ENCODE measurements at places on chromosomes 6 and 20.

GRCh38 chr6:85421972-85422371 is 27.9 kb upstream of the NT5E start:
- DNase-seq, result peak; percentile 96

- DNase-seq, result no peak
Observed at GRCh38 chr6:51775942-51776860, 311.2 kb downstream of the PKHD1 start.

- peak; percentile 62 for DNase-seq
Observed at GRCh38 chr20:58511861-58512260, 3.3 kb downstream of the APCDD1L start.

- DNase-seq, result no peak
Observed at GRCh38 chr6:130981409-130981808, 81.6 kb downstream of the EPB41L2 start.

GRCh38 chr20:504632-505075 is 38.9 kb downstream of the CSNK2A1 start:
- no peak for DNase-seq

GRCh38 chr20:24918579-24919566 is 30.2 kb upstream of the CST7 start:
- no peak for DNase-seq

DNA sequence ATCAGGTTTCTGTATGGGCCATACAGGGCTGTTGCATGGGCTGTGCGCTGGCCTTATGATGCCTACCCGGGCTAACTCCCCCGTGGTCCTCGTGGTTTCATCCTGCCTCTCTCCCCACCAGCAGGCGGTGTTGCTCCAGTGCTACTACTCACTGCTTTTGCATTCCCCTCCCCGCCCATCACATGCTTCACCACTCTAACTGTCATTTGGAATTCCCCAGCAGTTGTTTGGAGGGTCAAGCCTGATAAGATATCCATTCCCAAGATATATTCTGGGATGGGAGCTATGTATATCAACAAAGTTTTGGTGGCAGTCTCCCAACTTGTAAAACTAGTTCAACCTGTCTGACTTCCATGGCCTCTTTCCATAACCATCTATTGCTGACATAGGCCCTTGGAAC is 233.2 kb upstream of the SOX4 start:
- peak; percentile 92 for DNase-seq

DNA sequence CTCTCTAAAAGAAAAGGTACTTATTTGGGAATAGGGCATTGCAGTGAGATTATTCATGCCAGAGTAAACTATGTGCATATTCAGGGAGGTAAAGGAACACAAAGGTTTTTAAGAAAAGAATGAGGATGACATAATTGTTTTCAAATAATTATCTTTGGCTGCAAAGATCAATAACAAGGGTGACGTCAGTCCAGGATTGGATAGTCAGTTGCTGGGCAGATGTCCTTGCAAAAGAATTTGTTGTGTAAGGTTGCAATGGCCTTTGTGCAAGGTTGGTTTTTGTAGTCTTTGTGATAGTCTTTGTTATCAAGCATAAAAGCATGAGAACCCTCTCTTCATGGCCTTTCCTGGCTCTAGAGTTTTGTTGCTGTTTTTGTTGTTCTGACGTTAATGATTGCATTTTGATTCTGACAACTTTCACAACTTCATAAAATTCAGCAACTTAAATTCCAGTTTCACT is 17.7 kb downstream of the LOC128125822 start:
- DNase-seq, result no peak

DNA sequence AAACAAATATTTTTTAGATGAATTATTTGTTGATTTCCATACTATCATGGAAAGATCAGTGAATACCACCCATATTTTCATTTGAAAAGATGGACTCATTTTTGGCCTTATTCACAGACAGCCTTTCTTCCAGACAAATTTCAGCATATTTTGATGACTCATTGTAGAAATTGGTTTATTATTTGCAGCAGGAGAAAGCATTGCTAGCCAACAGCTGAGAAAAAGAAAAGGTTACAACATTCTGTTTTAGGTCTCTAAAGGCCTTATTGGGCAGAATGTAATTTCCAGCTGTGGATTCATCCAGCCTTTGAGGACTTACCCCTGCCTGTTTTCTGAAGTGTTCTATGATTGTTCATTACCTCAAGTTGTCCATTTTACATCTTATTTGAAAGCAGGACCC is 201.9 kb downstream of the PLCB4 start:
- no peak for DNase-seq

- no peak for DNase-seq
Observed at GRCh38 chr20:21706261-21707195, 1.1 kb downstream of the PAX1 start.

DNA sequence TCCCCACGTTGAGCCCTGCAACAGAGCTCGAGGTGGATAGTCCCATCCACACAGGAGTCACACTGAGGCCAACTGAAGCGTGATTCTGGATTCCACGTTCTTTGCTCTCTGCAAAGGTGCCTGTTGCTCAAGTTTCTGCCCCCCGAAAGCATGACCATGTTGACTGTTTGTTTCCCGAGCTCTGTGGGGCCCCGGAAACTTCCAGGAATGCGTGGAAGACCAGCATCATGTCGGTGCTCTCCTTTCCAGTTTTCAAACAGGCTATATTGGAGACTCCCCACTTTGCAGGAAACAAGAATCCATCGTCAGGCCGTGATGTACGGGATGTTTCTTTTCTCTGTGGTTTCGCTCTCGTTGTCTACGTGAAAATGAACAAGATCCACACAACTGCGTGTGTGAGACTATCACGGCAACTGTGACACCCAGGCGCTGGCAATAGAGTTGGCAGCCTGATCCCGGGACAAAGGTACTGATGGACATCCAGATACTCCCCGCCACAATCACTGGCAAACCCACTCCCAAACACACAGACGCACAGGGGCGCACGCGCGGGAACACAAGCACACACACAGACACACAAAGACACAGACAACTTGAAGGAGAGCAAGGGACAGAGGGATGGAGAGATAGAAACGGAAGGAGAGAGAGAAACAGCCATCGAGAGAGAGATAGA is 444.6 kb upstream of the DEFB115 start:
- DNase-seq, result no peak

GRCh38 chr6:114049367-114049966 is 78.5 kb upstream of the HDAC2 start:
- no peak for DNase-seq

- DNase-seq, result no peak
Observed at GRCh38 chr6:42211726-42212125, 5.9 kb downstream of the MRPS10 start.

DNA sequence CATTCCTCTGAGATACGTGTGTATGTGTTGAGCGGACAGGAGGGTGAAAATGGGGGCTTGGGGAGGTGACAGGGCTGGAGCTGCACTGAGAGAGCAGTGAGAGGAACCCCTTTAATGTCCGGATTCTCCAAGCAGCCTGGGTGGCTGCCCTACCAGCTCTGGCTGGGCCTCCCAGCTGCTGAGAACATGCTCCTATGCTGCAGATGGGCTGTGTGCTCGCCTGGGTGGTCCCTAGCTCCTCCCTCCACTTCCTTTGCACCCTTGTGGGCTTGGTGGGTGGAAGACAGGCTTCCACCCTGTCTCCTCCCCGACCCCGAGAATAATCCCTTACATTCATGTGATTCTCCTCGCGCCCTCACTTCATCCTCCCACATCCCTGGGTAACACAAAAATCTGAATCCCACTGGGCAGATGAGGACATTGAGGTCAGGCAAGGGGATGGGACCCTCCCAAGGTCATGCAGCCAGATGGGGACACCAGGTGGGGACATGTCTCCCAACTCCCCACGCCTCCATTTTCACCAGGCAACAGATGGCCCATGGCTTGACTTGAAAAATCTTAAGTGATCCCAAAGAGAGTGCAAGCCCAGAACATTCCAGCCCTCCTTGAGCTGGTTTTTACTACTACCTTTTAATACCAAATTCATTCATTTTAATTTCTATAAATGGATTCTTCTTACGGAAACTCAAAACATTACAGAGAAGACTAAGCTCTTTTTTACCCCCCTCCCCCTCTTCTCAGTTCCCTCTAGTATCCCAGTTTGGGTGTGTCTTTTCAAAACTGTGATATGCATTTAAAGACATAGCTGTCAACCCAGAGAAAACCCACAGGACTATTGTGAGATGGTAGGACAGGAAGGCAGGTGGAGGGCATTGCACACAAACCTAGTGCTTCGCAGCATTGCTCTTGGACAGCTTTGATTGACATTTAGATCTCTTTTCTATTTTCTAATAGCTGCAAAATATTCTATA is 5.0 kb upstream of the PDRG1 start:
- DNase-seq, result no peak

DNA sequence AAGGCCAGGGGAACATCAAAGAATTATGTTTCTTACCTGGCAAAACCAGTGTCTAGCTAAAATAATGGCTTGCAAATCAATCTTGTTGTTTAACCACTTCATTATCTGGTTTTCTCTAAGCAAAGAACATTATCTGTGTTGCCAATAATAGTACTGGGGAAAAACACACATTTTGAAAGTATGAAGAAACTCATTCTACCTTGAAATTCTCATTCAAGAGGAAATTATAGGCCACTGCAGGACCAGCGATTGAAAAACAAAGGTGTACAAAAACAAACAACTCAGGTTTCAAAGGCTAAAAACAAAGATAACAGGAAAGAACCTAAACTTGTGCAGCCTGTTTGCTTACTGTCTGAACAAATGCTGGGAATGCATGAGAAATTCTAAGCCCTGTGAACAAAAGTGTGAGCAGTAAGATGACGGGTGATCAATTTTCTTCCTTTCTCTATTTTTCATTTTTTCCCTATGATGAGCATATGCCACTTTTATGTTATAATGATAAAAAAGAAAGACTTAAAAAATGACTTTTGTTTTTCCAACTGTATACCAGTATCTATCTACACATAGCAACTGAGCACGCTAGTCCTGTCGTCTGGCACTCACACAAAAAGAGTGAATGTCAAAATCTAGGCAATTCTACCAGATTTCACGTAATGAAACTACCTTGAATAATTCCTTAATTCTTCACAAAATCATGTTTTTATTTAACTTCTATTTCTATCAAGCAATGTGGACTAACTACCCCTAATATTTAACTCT is 117.9 kb downstream of the SGK1 start:
- DNase-seq, result peak; percentile 57

GRCh38 chr6:136646377-136646776 is 96.2 kb upstream of the MAP7 start:
- DNase-seq, result no peak

DNA sequence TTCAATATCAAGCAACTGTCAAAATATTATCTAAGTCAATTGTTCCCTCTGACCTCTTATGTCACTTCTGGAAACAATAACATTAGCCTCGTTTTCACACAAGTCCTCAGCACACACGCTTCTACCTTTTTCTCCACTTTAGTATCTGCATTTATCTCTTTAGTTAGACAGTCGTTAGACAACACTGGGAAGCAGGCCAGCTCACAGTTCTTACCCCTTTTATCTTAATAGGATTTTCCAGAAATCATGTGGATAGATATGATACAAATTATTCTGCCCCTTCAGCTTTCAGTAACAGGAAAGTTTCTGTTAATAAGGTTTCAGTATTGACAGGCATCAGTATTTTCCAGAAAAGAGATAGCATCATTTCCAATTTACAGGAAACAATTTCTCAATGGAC is 25.9 kb upstream of the HAO1 start:
- no peak for DNase-seq

GRCh38 chr6:105211831-105212230 is 32.0 kb upstream of the POPDC3 start:
- no peak for DNase-seq

GRCh38 chr20:58886546-58886945 is 34.0 kb downstream of the GNAS start:
- DNase-seq, result no peak

GRCh38 chr6:167341665-167342655 is 17.1 kb downstream of the TTLL2 start:
- DNase-seq, result no peak

- no peak for DNase-seq
Observed at GRCh38 chr6:56222499-56222898, 24.9 kb downstream of the COL21A1 start.

DNA sequence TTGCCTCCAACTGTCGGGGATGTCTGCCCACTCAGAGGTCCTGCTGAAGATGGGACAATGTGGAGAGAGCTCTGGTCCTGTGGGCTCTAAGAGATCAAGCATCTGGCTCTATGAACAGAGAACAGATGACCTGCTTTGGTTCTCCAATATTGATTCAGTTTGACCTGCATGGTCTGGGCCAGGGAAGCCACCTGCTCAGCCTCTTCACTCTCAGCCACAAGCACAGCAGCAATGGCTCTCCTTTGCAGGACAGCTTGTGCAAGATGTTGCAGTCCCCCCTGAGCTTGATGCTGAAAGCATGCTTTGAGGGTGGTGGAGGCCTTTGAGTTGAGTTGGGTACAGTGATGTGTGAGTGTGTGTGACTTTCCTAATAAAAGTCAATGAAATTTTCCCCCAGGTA is 18.6 kb upstream of the MCM3 start:
- no peak for DNase-seq

DNA sequence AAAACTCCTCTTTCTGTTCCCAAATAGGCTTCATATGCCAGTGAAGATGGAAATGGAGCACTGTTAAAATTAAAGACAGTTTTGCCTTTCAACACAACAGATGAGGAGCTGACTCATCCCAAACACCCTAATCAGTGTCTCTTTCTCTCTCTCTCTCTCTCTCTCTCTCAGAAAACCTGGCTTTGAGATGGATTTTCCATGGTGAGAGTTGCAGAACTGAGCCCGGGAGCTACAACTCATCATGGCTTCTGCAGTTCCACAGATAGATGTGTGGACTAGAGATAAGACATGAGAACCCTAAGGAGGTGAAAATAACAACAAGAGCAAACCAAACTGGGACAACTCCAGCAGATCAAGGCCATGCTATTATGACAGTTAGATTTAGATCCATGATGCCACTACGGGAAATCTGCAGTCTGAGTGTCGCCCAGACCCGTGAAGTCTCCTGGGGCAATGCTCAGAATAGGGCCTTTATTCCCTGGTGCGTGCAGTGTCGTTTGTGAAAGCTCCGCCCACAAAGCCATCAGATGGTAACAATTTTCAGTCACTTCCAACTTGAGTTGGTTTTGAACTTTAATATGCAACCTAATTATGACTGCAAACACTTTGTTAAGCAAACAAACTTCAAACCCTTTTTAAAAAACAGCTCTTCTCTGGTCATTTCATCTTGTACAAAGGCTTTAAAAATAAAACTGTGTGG is 338.2 kb upstream of the PREP start:
- DNase-seq, result no peak

GRCh38 chr6:101935732-101936131 is 542.2 kb downstream of the GRIK2 start:
- DNase-seq, result no peak

DNA sequence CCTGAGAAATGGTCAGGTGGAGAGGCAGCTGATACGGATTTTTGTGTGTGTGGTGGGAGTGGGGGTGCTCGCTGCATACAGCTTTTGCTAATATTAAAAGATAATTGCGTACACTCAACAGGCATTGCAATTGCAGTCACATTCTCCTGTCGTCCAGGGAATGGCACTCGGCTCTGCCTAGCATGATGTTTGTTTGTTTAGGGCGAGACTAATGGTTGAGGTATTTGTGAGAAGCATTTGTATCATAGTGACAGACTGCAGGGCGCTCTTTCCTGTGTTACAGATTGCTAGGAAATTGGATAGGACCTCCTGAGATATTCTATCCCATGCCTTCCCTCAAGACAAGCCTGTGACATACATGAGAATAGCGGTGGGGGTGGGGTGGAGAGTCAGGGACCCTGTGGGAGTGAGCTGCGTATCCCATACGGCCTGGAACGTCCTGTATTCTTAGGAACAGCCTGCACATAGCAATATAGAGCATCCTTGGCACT is 207.4 kb downstream of the SOX4 start:
- DNase-seq, result peak; percentile 73

GRCh38 chr20:57259938-57260921 is 6.2 kb downstream of the BMP7 start:
- no peak for DNase-seq

- no peak for DNase-seq
Observed at GRCh38 chr6:115058414-115059211, 715.8 kb upstream of the HS3ST5 start.
